ENCODE measurements at places on chromosomes 3 and 15. TPM values are rescaled to one million over a fixed set of nuclear protein-coding genes. Genes with fewer than 3 reads are reported as not detected.

The EIF4E3 gene
- 26.2 TPM for total RNA-seq

DNA sequence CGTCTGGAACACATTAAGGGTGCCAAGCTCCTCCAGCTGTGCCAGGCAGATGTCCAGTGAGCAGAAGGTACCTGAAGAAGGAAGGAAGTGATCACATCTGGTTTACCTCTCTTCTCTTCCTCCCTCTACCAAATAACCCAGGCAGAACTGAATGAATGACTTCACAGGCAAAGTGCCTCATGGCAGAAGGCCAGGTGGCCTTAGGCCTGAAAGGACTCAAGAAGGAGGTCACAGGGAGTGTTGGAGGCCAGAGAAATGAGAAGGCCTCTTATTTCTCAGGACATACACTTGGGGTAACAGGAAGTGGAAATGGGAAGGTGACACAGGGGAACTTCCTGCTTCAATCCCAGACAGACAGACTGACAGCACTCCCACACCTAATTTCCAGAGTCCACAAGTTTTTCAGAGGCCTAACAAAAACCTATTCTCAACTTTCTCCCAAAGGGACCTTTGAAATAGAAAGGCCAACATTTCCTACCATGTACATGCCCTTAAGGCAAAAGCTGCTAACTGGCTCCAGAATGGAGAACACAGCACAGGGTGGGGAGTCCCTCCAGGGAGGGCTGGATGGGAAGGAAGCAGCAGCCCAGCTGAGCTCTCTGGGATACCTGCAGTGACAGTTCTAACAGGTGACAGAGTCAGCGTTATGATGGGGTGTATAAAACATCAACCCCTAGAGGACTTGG lies 17.6 kb upstream of the SIN3A start:
- no peak overlapping the region for H3K4me3 ChIP-seq
- peaks cover 7% of the 10 kb centered on the region for H3K36me3 ChIP-seq
- H3K4me1 ChIP-seq = no peaks in the 10 kb centered on the region
- no peak for DNase-seq
- H3K27ac ChIP-seq = peak overlapping the region; percentile 38

The MAGEL2 gene
- total RNA-seq = not detected

The ENTPD3 gene
- not detected for total RNA-seq

The TMCO5A gene
- not detected for total RNA-seq

DNA sequence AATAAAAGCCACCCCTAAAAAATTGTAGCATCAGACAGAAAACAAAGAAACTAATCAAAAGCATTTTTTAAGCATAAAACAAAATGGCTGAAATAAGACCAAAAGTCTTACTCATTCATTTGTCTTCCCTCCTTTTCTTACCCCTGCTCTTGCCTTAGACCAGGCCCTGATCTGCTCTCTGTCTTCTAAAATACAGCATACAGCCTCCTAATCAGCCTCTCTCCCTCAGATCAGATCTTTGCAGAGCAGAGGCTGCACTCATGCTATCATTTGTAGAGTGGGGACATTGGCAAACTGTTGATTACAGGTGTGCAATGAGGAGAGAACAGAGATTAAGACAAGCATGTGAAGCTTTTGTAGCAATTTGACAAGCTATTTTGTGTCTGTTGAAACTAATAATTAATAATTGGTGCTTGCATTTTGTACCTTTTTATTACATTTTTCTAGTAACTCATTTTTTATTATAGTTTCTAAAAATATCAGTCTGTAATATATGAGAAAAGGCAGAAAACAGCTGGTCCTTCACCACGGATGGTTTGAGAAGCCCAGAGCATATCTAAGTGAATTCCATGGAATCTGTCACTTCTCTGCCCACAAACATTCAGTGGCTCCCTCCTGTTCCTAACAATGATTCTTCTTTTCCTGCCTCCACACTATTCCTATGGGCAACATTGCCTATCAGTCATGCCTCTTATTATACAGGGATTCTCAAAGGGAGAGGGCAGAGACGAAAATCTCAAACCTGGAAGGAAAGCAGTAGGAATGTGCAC lies 286.2 kb upstream of the STT3B start:
- peaks cover 4% of the 10 kb centered on the region for H3K27me3 ChIP-seq
- no peak overlapping the region for H3K27ac ChIP-seq
- DNase-seq = no peak
- H3K4me1 ChIP-seq = peaks cover 52% of the 10 kb centered on the region
- no peaks in the 10 kb centered on the region for H3K36me3 ChIP-seq

DNA sequence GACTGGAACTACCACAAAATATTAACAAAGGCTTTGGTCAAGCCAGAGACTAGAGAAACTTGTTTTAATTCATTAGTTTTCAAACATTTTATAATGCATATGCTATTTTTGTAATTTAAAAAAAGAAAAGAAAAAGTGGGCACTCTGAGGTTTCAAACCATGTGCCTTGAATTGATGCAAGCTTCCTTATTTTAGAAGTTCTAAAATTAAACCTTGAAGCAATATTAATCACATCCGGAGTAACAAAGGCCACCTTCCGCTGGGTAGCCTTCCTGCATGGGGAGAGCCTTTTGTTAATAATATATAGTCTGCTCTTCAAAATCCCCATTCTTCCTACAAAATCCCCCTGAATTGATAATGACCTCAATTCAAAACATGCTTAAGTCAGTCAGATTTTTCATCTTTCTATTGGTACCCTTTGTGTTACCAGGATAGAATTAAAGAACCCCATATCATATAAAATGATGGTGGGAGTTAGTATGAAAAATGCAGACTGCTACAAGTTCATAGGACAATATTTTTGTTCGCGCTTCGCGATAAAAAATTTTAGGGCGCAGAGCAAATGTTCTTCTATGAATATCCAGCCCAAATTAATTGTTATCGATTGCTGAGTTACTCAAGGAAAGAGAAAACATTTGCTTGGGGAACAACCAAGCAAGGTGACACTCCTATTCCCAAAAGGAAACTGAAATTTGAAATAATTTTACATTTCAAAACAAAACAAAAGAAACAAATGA lies 30.6 kb downstream of the LDHAL6B start:
- no peak overlapping the region for H3K4me3 ChIP-seq
- peak; percentile 10 for DNase-seq
- peaks cover 7% of the 10 kb centered on the region for H3K4me1 ChIP-seq
- no peaks in the 10 kb centered on the region for H3K36me3 ChIP-seq
- H3K27ac ChIP-seq = no peak overlapping the region

DNA sequence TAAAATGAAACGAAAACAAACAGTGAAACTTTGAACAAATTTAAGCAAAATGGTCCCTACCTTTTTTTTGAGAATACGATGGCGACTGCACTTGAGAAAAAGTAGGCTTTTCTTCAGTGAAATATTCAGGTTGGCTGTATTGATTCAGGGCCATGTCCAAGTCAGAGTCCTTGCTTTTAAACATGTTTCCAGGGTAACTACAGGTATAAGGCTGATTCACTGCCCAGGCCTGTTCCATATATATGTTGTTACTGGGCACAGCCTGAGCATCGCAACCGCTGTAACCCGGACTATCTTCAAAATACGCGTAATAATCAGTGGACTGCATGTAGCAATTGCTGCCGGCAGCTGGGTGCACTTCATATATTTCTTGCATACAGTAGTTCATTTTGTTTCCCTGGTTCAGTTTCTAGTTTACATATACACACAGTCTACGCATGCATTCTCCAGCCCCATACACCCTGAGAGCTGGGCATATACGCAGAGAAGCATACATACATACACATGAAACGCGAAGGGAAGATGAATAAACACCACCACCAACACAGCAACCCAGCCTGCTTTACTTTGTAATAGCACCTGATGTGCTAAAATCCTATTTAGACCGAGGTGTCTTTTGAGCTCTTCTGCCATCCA lies 220.0 kb downstream of the NR1D2 start:
- peaks cover 7% of the 10 kb centered on the region for H3K27me3 ChIP-seq
- no peak overlapping the region for H3K4me3 ChIP-seq
- no peak for DNase-seq
- H3K36me3 ChIP-seq = no peaks in the 10 kb centered on the region

DNA sequence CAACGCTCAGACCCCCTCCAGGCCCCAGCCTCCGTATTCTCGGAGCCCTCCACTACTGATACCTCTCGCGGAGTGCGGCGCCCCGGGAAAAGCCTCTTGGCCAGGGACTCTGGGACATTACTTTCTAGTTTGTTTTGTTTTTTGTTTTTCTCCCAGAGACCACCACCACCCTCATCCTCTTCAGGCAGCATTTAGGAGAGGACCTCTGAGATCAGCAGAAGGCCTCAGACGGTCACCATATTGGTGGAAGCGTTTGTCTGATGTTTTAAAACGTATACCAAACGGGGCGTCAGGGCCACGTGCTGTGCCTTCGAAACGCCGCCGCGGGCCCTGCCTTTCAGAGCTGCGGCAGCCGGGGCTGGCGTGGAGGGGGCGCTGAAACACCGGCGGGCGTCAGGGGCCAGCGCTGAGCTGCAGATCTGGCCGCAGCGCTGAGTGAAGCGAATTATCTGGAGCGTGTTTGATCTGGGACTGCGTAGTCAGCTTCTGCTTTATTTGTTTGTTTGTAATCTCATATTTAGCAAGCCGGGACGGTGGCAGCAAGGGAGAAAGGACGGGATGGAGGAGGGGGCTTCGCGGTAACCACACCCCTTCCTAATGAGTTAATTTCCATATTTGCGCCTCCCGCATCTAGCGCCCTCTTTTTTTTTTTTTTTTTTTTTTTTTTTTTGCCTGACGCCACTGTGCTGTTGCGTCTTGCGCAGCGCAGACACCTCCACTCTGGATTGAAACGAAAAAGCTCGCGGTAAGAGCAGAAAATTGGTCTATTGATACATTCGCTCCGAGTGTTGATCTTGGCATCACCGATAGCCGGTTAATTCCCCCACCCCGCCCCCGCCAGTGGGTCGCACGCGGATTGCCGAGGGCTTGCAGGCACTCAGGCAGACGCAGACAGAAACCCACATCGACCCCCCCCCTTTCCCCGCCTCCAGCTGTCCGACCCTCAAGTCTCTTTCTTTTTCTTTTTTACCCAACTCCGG lies 14.9 kb downstream of the SOX2 start:
- H3K36me3 ChIP-seq = peaks cover 18% of the 10 kb centered on the region
- DNase-seq = no peak
- H3K4me3 ChIP-seq = peak overlapping the region; percentile 49
- H3K27me3 ChIP-seq = peaks cover 88% of the 10 kb centered on the region
- H3K4me1 ChIP-seq = peaks cover 22% of the 10 kb centered on the region
- no peak overlapping the region for H3K27ac ChIP-seq

GRCh38 chr3:160373655-160374054 lies 25.4 kb downstream of the IFT80 start:
- DNase-seq = no peak
- H3K27ac ChIP-seq = no peak overlapping the region
- no peaks in the 10 kb centered on the region for H3K27me3 ChIP-seq
- no peak overlapping the region for H3K4me3 ChIP-seq
- peaks cover 22% of the 10 kb centered on the region for H3K36me3 ChIP-seq

The PRKAR2A gene
- 21.7 TPM for total RNA-seq

DNA sequence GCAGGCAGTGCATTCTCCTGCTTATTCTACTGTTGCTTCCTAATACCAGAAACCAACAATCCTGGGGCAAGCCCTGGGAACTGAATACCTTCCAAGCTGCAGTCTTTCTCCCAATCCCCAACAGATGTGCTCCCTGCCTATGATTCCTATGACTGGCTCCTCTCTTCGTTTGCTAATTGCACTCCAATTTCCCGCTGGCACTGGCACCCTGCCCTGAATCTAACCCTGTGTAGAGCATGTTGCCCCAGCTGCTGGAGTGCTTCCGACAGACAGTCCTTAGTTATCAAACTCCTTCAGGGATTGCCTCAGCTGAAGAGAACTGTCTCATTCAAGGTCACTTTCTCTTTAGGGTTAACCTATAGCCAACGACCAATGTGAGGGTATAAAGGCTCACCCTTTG lies 214.1 kb downstream of the NECTIN3 start:
- H3K36me3 ChIP-seq = no peaks in the 10 kb centered on the region
- H3K4me3 ChIP-seq = no peak overlapping the region
- DNase-seq = no peak
- no peaks in the 10 kb centered on the region for H3K27me3 ChIP-seq

The POC1A gene
- 32.3 TPM for total RNA-seq

- no peak for DNase-seq
- peaks cover 5% of the 10 kb centered on the region for H3K27me3 ChIP-seq
- H3K4me3 ChIP-seq = no peak overlapping the region
- no peaks in the 10 kb centered on the region for H3K36me3 ChIP-seq
- H3K27ac ChIP-seq = peak overlapping the region; percentile 4
These were observed 209.1 kb downstream of the NR1D2 start for GRCh38 chr3:24154013-24154695.

GRCh38 chr3:57110798-57111197 lies 50.3 kb downstream of the SPATA12 start:
- H3K27me3 ChIP-seq = peaks cover 2% of the 10 kb centered on the region
- no peaks in the 10 kb centered on the region for H3K36me3 ChIP-seq
- no peaks in the 10 kb centered on the region for H3K4me1 ChIP-seq

GRCh38 chr3:11464356-11464755 lies 179.4 kb downstream of the VGLL4 start:
- no peaks in the 10 kb centered on the region for H3K27me3 ChIP-seq
- H3K4me3 ChIP-seq = no peak overlapping the region

DNA sequence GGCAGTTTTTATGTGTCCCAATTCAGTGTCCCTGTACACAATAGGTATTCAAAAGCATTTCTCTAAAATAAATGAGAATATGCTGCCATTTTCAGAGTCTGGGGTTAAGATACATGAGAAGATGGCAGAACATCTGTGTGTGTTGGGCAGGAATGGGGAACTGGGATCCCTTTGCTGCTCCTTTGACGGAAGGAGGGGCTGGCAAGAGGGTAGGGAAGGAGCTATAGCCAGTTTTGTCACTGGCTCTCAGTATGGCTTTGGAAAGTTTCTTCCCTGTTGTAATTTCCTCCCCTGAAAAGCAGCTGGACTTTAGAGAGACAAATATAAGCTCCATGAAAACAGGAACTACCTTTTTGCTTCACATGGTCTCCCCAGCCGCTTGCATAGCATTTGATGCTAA lies 137.5 kb upstream of the PRR23C start:
- no peak overlapping the region for H3K27ac ChIP-seq
- H3K27me3 ChIP-seq = no peaks in the 10 kb centered on the region
- H3K36me3 ChIP-seq = no peaks in the 10 kb centered on the region
- no peak overlapping the region for H3K4me3 ChIP-seq
- DNase-seq = no peak

The ROBO1 gene
- total RNA-seq = 0.20 TPM

GRCh38 chr15:66881173-66881905 lies 179.3 kb downstream of the SMAD6 start:
- no peak overlapping the region for H3K27ac ChIP-seq
- no peak overlapping the region for H3K4me3 ChIP-seq
- no peaks in the 10 kb centered on the region for H3K27me3 ChIP-seq
- H3K36me3 ChIP-seq = no peaks in the 10 kb centered on the region
- no peak for DNase-seq

GRCh38 chr3:189322339-189322738 lies 150.6 kb downstream of the TPRG1 start:
- H3K4me1 ChIP-seq = peaks cover 49% of the 10 kb centered on the region
- no peak overlapping the region for H3K27ac ChIP-seq
- no peaks in the 10 kb centered on the region for H3K27me3 ChIP-seq
- no peaks in the 10 kb centered on the region for H3K36me3 ChIP-seq

The PPM1L gene
- 2.1 TPM for total RNA-seq

GRCh38 chr3:152258448-152259393 lies 10.0 kb upstream of the MBNL1 start:
- H3K4me3 ChIP-seq = peak overlapping the region; percentile 72
- no peaks in the 10 kb centered on the region for H3K27me3 ChIP-seq
- H3K4me1 ChIP-seq = peaks cover 84% of the 10 kb centered on the region

GRCh38 chr3:123799544-123800361 lies 84.4 kb downstream of the MYLK start:
- no peak for DNase-seq
- no peak overlapping the region for H3K27ac ChIP-seq
- H3K36me3 ChIP-seq = no peaks in the 10 kb centered on the region
- no peaks in the 10 kb centered on the region for H3K4me1 ChIP-seq
- H3K4me3 ChIP-seq = no peak overlapping the region

The SLC6A6 gene
- 36.9 TPM for total RNA-seq

- no peaks in the 10 kb centered on the region for H3K27me3 ChIP-seq
- peaks cover 25% of the 10 kb centered on the region for H3K4me1 ChIP-seq
- H3K27ac ChIP-seq = no peak overlapping the region
- peaks cover 8% of the 10 kb centered on the region for H3K36me3 ChIP-seq
These were observed 5.6 kb downstream of the TP53BP1 start for GRCh38 chr15:43487271-43487895.
